A673 (cell line): ENCODE measurements at places on chromosomes 2 and 18.

DNA sequence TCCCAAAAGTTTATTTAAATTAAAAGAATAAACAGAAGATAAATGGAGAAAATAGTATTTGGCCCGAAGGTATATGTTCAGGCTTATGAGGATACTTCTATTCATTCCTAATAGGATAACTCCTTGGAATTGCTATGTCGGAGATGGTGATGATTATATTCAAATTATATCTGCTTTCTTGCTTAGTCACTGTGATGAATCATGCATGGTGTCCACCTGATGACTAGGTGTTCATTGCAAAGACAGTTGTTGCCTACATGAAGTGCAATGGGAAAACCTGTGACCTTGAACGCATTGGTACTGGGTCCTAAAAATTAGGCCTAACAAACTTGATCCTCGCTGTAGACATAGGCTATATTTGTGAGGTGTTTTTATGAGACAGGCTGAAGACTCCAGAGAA, 617.3 kb upstream of the ZEB2 start:
- no peak for DNase-seq

- DNase-seq: no peak
Observed at GRCh38 chr2:106965611-106966010, 79.6 kb upstream of the ST6GAL2 start.

GRCh38 chr2:227780981-227781615, 32.5 kb upstream of the CCL20 start:
- no peak for DNase-seq

DNA sequence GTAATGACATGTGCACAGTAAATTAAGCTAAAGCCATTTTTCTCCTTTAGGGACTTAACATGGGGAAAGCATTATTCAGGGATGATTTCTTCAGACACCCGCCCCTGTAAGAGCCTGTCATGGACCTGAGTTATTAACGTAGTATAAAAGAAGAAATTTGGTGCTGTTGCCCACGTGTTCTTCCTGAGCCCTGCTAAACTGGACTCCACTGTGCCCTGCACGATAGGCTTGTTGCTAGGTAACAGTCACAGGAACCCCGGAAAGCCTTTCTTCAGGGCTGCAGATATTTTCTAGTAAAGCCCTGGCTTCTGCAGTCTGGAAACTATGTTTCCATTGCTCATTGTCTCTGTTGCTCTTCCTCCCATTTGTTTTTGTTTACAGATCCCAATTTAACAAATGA, 157.9 kb downstream of the LRRC30 start:
- DNase-seq: no peak

GRCh38 chr2:122831649-122832048, 1076.2 kb downstream of the TSN start:
- DNase-seq: no peak

GRCh38 chr18:37391698-37392548, 173.7 kb downstream of the CELF4 start:
- no peak for DNase-seq

GRCh38 chr2:40346535-40347354, 105.1 kb downstream of the SLC8A1 start:
- no peak for DNase-seq

DNA sequence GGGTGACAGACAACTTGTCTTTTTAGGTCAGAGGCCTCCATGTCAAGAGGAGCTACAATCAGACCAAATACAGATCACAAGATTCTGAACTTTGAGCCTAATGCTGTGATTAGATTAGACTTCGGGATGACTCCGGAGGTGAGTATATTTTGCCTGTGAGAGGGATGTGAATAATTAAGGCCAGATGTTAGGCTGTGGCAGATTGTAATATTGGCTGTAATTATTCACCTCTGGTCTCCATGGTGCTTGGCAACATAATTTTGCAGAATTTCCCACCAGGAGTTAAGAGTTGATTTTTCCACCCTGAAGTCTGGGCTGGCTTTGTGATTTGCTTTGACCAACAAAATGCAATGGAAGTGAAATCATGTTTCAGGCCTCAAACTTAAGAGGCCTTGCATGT, 108.2 kb upstream of the CWC22 start:
- DNase-seq: no peak

- DNase-seq: peak; percentile 57
Observed at GRCh38 chr2:27209621-27210401, 2.0 kb upstream of the ATRAID start.

GRCh38 chr2:149075105-149075504, 36.6 kb downstream of the LYPD6B start:
- DNase-seq: no peak

DNA sequence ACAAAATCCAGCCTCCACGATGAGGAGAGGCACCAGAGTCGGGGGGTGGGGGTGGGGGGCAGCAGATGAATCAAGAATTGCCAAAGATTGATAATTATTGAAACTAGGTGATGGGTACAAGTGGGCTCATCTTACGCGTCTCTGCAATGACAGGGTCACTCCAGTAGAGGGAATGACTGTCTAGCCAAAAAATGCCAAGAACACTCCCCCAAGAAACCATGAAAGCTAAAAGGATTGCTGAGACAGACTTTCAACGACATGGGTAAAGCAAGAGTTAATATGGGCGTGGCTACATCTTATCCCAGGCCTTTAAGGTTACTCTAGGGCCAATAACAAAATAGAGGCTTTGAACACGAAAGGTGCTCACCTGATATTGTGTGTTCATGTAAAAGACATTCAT, 86.5 kb downstream of the STK39 start:
- DNase-seq: peak; percentile 69

- DNase-seq: no peak
Observed at GRCh38 chr2:229154381-229154780, 116.7 kb downstream of the PID1 start.

- no peak for DNase-seq
Observed at GRCh38 chr2:20196657-20197161, 28.2 kb downstream of the SDC1 start.

GRCh38 chr2:197191177-197191939, 119.2 kb downstream of the ANKRD44 start:
- DNase-seq: peak; percentile 50

GRCh38 chr2:191845876-191846514, 893 bp downstream of the CAVIN2 start:
- no peak for DNase-seq

- no peak for DNase-seq
Observed at GRCh38 chr2:191125646-191126045, 25.1 kb downstream of the STAT4 start.

- DNase-seq: no peak
Observed at GRCh38 chr2:3503483-3503882, 15.8 kb downstream of the ADI1 start.

DNA sequence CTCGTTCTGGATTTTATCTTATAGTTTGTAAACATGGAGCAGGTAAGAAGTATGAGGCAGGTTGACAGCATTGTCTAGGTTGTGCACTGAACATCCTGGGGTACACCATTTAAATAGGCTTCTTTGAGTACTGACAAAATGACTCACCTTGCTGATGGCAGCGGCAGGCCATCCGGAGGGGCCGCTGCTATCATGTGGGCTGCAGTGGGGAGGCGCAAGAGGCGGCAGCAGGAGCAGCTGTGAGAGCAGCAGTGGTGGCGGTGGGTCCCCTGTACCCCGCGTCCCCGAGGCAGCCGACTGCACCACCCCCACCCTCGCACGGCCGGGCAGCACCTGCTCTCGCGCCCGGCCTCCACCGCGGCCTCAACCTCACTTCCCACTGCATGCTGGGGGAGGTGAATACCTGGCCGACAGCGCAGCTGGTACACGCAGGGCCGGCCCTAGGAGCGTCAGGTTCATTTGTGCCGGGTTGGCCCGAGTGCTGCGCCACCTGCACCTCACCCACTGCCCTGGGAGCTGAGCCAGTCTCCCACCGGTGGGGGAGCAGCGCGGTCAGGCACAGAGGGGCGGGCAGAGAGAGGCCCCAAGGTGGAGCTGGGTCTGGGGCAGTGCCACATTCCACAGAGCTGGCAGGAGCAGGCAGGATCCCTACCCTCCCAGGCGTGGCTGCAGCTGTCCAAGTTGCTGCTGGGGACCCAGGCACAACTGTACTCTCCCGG, 154.5 kb upstream of the RBMS1 start:
- no peak for DNase-seq

- DNase-seq: no peak
Observed at GRCh38 chr2:240369801-240370585, 65.5 kb upstream of the GPC1 start.

DNA sequence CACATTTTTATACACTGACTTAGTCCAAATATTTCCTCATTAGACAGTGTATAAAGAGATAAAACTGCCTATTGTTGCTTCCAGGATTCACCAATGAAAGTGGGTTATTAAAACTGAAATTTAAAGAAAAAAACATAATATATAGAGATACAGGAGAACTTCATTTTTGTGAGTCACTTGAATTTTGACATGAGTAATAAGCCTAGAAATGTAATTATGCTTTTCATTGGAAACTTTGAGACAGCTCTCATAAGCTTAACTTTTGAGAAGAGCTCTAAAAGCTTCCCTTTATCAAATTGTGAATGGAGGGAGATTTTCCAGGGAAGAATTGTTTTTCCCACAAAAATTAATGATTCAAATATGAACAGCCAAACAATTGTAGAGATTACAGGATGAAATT, 14.1 kb downstream of the DYNC2LI1 start:
- DNase-seq: no peak

GRCh38 chr18:13684546-13684945, 41.8 kb downstream of the FAM210A start:
- DNase-seq: no peak

DNA sequence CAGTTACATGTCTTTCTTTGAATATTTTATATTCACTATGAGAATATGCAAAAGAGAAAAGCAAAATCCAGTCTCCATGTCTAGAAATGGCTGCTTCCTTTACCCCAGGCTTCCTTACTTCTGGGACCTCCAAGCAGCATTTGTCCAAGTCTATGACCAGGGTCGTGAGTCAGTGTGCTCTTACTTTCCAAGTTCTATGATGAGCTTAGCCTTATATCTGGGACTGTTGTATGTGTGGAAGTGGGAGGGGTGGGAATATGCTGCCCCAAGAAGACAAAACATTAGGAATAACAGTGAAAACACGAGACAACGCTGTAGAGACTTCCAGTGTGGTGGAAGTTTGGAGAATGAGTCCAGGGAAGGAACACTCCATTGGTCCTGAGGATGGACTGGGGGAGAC, 21.2 kb upstream of the CHRNA1 start:
- no peak for DNase-seq

- DNase-seq: no peak
Observed at GRCh38 chr2:11502740-11503292, 31.0 kb upstream of the GREB1 start.

- no peak for DNase-seq
Observed at GRCh38 chr2:163436963-163437362, 298.8 kb downstream of the FIGN start.

GRCh38 chr2:32900246-32900973, 46.3 kb upstream of the LTBP1 start:
- DNase-seq: no peak

- no peak for DNase-seq
Observed at GRCh38 chr2:85135660-85135914, 2.4 kb downstream of the TCF7L1 start.

GRCh38 chr2:126722081-126722480, 66.1 kb downstream of the GYPC start:
- DNase-seq: no peak

- DNase-seq: no peak
Observed at GRCh38 chr18:45399643-45400042, 215.6 kb upstream of the SLC14A2 start.

- DNase-seq: no peak
Observed at GRCh38 chr18:50320719-50321118, 33.2 kb upstream of the CXXC1 start.

GRCh38 chr2:127003070-127003800, 103.7 kb downstream of the BIN1 start:
- DNase-seq: no peak

GRCh38 chr2:17995593-17995992, 117.1 kb downstream of the KCNS3 start:
- peak; percentile 46 for DNase-seq
